ENCODE measurements at places on chromosomes 7 and 10. TPM values are rescaled to one million over a fixed set of nuclear protein-coding genes. Genes with fewer than 3 reads are reported as not detected.

The SSC4D gene
- total RNA-seq: 5.3 TPM

The CFAP43 gene
- 0.48 TPM for total RNA-seq

The HYAL4 gene
- under 0.01 TPM for total RNA-seq

The ARMH3 gene
- 4.0 TPM for total RNA-seq

The CYP3A7 gene
- not detected for total RNA-seq

Measured in tracheal epithelial cell (primary cell).